Small intestine (tissue), 16 donors: ENCODE measurements at places on chromosomes 2 and 18. TPM values are rescaled to one million over a fixed set of nuclear protein-coding genes. Genes with fewer than 3 reads are reported as not detected.

- no peaks in the 10 kb centered on the region for H3K4me1 ChIP-seq
- no peaks in the 10 kb centered on the region for H3K36me3 ChIP-seq
- H3K4me3 ChIP-seq, result no peak overlapping the region
- DNase-seq, result no peak
- no peaks in the 10 kb centered on the region for H3K27me3 ChIP-seq
Observed at GRCh38 chr2:234671716-234672115, 174.8 kb upstream of the ARL4C start.

DNA sequence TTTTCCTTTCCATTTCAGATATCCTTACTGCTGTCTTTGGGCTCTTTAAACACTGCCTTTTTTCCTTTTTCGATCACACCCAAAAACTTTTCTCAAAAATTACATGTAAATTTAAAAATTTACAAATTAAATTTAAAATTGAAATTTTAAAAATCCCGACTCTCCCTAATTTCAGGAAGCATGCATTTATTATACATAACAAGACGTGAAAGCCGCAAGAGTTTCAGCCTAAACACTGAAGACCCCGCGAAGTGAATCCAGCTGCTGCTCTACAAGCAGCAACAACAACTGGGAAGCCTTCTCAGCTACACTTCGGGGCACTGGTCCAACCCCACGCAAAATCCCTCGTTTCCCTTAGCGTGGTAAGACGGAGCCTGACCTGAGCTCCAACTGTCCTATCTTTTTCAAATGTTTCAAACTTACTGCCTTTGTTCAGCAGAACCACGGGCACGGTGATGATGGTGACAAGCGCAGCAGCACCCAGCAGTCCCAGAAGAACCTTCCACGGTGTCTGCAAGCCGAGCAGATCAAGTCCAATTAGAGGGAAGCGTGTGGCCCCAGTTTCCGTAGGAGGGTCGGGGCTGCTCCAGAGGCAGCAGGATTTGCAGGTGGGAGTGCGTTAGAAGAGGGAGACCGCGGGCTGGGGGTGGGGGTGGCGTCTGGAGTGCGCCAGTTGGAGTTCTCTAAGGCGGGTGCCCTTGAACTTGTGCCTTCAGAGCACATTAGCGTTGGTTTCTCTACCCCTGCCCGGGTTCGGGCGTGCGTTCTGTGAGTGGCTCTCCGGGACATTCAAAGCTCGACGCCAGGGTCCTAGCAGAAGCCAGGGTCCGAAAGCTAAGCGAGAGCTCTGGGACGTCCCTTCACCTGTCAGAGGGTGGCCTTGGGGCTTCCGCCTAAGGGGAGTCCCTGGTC, 783 bp downstream of the DPP4 start:
- peak; percentile 52 for DNase-seq
- peak overlapping the region; percentile 89 for H3K4me3 ChIP-seq
- no peaks in the 10 kb centered on the region for H3K36me3 ChIP-seq

The PLCD4 gene
- 0.97 TPM for polyA plus RNA-seq

DNA sequence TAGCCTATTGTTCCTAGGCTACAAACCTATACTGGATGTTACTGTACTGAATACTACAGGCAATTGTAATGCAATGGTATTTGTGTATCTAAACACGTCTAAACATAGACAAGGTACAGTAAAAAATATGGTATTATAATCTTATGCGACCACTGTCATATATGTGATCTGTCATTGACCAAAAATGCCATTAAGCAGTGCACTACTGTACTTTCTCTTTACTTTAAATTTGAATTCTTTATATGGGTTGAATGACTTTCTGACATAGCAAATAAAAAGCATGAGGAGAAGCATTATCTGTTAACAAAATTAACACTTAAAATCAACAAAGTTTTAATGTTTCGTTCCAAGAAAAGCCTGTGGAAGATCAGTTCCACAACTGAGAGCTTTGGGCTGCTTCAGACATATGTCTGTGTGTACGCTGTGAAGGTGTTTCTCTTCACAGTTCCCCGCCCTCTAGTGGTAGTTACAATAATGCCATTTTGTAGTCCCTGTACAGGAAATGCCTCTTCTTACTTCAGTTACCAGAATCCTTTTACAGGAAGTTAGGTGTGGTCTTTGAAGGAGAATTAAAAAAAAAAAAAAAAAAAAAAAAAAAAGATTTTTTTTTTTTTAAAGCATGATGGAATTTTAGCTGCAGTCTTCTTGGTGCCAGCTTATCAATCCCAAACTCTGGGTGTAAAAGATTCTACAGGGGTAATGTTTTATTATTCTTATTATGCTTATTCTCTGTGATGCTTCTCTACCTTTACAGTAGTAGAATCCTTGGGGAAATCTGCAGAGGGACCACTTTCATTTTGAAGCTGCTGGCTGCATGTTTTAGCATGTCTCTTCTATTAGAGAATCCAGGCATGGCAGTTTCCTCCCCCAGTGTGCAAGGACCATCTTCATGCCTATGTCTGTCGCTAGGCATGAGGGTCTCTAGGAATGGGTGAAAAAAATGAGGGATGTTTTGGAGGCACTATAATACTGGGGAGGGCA, 54.5 kb downstream of the SCN2A start:
- H3K27ac ChIP-seq, result no peak overlapping the region
- H3K27me3 ChIP-seq, result no peaks in the 10 kb centered on the region
- H3K36me3 ChIP-seq, result no peaks in the 10 kb centered on the region
- peak; percentile 91 for DNase-seq
- no peaks in the 10 kb centered on the region for H3K4me1 ChIP-seq

The CDK15 gene
- polyA plus RNA-seq, result 0.52 TPM

- no peaks in the 10 kb centered on the region for H3K4me1 ChIP-seq
- H3K27ac ChIP-seq, result no peak overlapping the region
- no peak for DNase-seq
- H3K36me3 ChIP-seq, result no peaks in the 10 kb centered on the region
Observed at GRCh38 chr2:240482141-240482540, 46.7 kb downstream of the GPC1 start.

GRCh38 chr2:200614249-200614648, 28.4 kb downstream of the AOX1 start:
- no peaks in the 10 kb centered on the region for H3K4me1 ChIP-seq
- no peak overlapping the region for H3K27ac ChIP-seq
- peaks cover 3% of the 10 kb centered on the region for H3K36me3 ChIP-seq
- H3K4me3 ChIP-seq, result no peak overlapping the region
- DNase-seq, result no peak
- no peaks in the 10 kb centered on the region for H3K27me3 ChIP-seq

DNA sequence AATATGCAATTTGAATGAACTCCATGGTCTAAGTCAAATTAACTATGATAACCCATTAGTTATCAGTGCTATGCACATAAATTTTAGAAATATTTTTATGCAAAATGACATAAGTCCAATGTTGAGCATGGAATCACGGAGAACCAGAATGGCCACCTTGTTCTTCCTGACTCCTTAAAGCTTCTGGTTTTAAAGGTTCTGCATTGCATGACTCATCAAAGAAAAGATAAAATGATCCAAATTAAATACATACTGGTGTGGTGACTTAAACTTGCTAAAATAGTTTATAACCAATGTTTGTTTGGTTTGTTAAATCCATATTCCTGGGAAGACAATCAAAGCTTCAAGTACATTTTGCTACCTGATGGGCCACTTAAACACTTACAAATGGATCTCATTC, 1146.9 kb upstream of the NRXN1 start:
- no peak overlapping the region for H3K4me3 ChIP-seq
- DNase-seq, result no peak
- no peaks in the 10 kb centered on the region for H3K4me1 ChIP-seq
- no peaks in the 10 kb centered on the region for H3K27me3 ChIP-seq
- no peaks in the 10 kb centered on the region for H3K36me3 ChIP-seq
- no peak overlapping the region for H3K27ac ChIP-seq

- no peaks in the 10 kb centered on the region for H3K4me1 ChIP-seq
- DNase-seq, result peak; percentile 23
- no peak overlapping the region for H3K27ac ChIP-seq
- H3K4me3 ChIP-seq, result no peak overlapping the region
Observed at GRCh38 chr2:138356178-138356577, 145.4 kb upstream of the SPOPL start.
